Tongue (tissue), 3 donors: ENCODE measurements at places on chromosomes 5 and 9. TPM values are rescaled to one million over a fixed set of nuclear protein-coding genes. Genes with fewer than 3 reads are reported as not detected.

AHRR gene
- 8.2 TPM for total RNA-seq

CTNNAL1 gene
- 51.2 TPM for total RNA-seq

LIX1 gene
- total RNA-seq = 1.7 TPM

PANK3 gene
- total RNA-seq = 73.6 TPM

OR4F3 gene
- total RNA-seq = not detected

DNA sequence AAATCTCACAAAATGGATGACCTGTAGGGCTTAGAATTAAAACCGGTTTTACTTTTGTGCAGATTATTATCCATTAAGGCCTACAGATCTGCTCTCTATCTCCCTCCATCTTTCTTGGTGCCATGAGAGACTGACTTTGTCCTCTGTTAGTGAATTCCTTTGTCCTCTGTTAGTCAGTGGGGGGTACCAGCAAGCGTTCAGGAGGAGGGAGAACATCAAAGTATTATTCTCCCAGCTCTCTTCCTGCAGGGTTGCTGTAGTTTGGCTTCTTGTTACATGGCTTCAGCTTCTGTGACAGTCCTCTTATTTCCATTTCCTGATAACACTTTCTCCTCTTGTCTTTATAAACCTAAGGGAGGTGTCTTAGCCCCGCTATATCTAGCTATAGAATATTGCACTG lies 850.5 kb upstream of the SEMA6A start:
- DNase-seq = no peak

DNA sequence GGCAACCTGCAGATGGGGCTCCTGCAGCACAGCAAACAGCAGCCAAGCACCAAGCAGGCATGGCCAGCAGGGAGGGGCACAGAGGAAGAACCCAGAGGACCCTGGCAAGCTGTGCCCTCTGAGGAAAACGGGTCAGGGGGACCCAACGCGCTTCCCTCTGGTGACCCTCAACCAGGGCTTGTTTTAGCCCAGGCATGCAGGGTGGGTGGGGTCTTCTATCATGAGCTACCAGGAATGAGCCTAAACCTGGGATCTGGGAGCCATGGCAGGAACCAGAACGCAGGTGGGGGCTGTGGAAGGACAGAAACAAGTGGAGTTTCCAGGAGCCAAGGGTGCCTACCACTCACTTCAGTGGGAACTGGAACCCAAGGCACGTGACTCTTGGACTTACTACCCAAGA lies 20.9 kb downstream of the IPPK start:
- DNase-seq = no peak

- no peak for DNase-seq
Observed at GRCh38 chr9:2261421-2262103, 246.4 kb downstream of the SMARCA2 start.

- DNase-seq = no peak
Observed at GRCh38 chr9:136372561-136373299, 739 bp downstream of the CARD9 start.
